ENCODE measurements at places on chromosomes 4 and X. TPM values are rescaled to one million over a fixed set of nuclear protein-coding genes. Genes with fewer than 3 reads are reported as not detected.
A peak's percentile ranks its signal among the peaks of the same experiment; 100 is the strongest.

GRCh38 chr4:142126890-142127497, 490.6 kb downstream of the IL15 start:
- DNase-seq: peak; percentile 62

DNA sequence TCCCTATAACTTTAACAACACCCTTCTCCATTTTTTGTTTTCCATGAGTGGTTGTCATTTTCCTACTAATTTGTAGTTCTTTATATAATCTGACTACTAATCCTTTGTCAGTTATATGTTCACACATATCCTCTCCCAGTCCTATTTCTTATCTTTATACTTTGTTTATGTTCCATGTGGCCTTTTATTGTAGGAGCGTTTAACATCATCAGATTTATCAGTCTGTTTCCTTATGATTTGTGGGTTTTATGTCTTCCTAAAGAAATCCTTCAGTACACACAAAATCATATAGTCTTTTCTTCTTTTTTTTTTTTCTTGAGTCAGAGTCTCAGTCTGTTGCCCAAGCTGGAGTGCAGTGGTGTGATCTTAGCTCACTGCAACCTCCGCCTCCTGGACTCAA, 204.9 kb upstream of the SPRY1 start:
- no peak for DNase-seq

DNA sequence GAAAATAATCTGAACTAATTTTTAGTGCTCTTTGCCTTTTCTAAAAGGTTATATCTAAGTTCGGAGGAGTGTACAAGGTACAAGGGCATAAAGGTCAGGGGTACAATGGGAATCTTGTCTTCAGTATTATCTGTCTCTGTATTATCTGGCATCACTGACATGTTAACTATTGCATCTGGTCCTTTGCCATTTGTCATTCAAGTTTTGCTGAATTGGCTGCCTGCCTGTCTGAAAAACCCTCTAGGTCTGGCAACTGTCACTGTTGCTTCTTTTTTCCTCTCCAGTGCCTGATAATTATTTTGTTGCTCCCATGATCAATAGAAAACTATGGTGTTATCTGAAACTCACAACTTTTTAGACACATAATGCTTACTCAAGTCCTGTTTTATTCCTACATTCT, 112.5 kb upstream of the STK26 start:
- no peak for DNase-seq

DNA sequence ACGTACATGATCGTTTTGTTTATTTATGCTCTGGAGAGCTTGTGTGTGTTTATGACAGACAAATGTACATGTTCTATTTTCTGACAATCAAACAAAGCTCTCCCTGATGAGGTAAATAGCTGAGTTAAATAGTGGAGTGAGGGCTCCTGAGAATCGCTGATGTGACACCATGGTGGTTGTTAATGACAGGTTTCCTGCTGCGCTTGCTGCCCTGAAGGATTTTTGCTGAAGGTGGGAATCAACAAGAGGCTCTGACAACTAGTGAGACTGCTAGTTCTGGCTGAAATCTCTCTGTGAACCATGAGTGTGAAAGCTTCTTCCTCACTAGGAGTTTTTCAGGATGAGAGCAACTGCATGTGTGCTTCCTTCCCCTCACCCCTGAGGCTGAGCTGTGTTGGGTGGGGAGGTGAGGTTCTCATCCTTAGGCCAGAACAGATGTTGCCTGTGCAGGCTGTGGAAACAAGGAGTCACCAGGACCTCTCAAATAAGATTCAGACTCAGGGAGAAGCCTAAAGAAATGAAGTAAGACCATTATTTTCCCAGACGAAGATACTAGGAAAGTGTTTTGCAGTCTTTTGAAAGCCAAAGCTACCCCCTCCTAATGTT, 173.4 kb upstream of the JADE1 start:
- no peak for DNase-seq

DNA sequence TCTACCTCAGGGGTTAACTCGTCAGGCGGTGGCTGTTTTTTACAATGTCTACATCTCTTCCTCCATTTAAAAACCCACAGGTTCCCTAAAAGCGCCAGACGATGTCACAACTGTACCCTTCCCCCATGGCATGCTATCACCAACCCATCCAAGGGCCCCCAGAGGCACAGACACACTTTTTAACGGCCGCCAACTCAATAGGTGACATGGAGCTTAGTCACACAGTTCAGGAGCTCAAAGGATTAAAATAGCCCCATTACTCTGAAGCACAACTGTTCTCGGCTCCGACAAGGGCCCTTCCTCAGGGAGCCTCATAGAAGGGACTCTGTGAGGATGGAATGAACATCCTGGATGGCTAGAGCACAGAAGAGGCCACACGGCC, 12.4 kb downstream of the SH3KBP1 start:
- no peak for DNase-seq

- DNase-seq: no peak
Measured at GRCh38 chr4:34193451-34194154, 2050.7 kb downstream of the ARAP2 start.

Gene MAGEA3
- not detected for total RNA-seq

Gene PCDH11X
- total RNA-seq: not detected

Gene DMP1
- not detected for total RNA-seq

Gene SYP
- 1.2 TPM for total RNA-seq

Gene ATP1B4
- not detected for total RNA-seq

Gene ZNF711
- total RNA-seq: 0.30 TPM

Data from activated CD4-positive, alpha-beta memory T cell treated with anti-CD3 and anti-CD28 coated beads, Interleukin-2, amount 10 ng/mL, durations not matched to agents 7 days and 5 days (primary cell).